ENCODE measurements at places on chromosomes 6 and 20.
A peak's percentile ranks its signal among the peaks of the same experiment; 100 is the strongest.

- peak; percentile 79 for DNase-seq
Observed at GRCh38 chr20:24917797-24918578, 31.1 kb upstream of the CST7 start.

GRCh38 chr20:731891-732560 is 36.3 kb downstream of the SLC52A3 start:
- no peak for DNase-seq

DNA sequence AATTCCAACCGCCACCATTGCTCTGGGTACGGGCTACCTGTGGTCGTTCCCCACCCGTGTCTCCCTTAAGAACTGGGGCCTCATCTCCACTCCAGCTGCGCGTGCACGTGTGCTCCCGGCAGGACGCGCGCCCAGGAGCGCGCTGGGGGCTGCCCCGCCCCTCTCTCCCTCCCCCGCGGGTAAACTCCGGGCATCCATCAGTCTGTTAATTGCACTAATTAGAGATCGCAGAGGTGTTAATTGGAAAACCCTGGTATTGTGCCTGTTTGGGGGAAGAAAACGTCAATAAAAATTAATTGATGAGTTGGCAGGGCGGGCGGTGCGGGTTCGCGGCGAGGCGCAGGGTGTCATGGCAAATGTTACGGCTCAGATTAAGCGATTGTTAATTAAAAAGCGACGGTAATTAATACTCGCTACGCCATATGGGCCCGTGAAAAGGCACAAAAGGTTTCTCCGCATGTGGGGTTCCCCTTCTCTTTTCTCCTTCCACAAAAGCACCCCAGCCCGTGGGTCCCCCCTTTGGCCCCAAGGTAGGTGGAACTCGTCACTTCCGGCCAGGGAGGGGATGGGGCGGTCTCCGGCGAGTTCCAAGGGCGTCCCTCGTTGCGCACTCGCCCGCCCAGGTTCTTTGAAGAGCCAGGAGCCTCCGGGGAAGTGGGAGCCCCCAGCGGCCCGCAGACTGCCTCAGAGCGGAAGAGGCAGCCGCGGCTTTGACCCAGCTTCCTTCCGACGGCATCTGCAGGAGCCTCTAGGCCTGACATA is 14.4 kb downstream of the FOXP4 start:
- peak; percentile 95 for DNase-seq

DNA sequence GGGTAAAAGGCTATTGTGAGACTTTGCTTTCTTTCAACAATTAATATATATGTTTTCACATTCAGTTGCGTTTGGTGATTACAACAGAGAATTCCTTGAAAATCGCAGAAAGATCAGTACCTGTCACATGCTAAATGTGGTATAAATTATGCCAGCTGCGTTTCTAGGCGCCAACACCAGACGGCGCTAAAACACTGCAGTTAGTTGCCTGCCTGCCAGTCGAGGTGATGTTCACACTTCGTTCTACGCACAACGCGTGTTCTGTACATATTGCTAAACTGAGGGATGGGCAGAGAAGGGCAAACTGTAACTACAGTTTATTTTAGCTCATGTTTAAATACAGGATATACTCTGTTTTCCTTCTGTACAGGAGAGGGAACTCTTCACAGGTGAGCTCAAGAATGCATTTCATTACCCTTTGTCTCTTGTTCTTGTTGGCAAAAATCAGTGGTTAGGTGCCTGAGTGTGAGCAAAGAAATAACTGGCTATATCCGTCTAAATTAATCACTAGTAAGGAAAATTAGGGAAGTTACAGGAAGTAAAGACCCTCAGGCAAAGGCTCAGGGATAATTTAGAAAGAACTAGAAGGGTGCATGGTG is 100.1 kb upstream of the RGS17 start:
- no peak for DNase-seq

DNA sequence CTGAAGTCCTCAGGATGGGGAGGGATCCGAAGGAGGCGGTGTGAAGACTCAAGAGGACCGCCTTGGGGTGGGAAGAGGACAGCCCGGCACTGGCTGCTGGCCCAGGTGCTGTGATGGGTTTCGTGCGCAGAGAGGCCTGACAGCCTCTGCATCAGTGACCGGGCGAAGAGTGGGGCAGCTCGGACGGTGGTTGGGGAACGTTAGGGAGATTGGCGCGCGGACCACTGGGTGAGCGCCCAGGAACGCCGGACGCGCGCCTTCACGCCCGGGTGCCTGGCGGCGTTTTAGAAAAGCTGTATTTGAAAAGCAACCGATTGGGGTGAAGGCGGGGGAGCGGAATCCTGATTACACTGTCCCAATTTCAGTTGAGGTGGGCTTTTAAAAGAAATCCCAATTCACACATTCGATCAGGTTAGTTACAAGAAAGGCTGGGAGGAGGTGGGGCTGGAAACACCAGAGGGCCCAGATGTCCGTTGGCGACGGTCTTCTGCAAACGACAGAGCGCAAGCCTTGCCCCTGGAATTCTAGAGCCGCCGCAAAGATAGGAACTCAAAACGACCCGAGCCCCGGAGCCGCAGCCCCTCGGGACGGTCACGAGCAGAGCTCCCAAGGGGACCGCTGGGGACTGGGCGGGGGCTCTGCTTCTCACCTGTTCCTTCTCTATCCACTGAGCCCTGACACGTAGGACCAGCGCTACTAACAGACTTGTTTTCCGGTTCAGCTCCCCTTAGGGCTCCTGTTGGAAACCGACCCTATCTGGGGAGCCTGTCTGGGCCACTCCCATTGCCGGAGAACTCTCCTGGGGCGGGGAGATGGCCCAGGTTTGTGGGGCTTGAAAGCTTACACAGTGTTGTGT is 8.5 kb upstream of the TRIM40 start:
- no peak for DNase-seq

GRCh38 chr6:29790626-29791025 is 37.0 kb upstream of the HLA-G start:
- DNase-seq = no peak

GRCh38 chr6:170132011-170132521 is 158.8 kb downstream of the DLL1 start:
- DNase-seq = no peak

GRCh38 chr6:138953451-138953850 is 34.6 kb downstream of the REPS1 start:
- DNase-seq = no peak

DNA sequence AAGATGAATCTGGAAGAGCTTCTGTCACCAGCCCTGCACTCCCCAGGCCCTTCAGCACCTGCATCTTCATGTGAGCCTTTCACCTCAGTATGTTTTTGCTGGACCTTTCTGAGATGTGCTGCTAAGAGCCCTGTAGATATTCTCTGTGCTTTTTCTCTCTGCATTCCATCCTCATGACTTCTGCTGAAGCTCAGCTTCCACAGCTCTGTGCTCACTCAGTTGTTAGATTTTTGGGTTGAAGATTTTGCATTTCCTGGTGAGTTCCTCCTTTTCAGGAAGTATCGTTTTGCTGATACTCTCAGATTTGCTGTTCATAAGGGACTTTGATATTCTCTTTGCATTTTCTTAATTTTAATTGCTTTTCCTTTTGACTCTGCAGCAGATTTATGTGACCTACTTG is 18.3 kb downstream of the KIAA1586 start:
- no peak for DNase-seq

- no peak for DNase-seq
Observed at GRCh38 chr20:11380283-11380682, 537.4 kb upstream of the BTBD3 start.

DNA sequence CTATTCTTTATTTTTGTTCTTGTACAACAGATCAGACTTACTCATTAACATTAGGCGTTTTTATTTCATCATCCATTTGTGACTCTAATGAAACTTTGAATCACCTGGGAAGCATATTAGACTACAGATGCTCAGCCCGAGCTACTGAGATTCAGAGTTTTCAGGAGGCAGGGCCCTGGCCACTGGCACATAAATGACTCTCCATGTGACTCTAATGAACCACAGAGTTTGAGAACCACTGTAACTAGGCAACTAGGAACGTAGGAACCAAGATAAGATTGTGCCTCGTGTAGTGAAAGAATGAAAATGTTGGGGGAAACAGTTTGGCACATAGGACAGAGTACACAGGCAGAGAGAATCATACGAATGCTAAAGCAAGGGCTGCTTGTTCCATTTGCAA is 405.9 kb upstream of the BTBD3 start:
- DNase-seq = no peak

DNA sequence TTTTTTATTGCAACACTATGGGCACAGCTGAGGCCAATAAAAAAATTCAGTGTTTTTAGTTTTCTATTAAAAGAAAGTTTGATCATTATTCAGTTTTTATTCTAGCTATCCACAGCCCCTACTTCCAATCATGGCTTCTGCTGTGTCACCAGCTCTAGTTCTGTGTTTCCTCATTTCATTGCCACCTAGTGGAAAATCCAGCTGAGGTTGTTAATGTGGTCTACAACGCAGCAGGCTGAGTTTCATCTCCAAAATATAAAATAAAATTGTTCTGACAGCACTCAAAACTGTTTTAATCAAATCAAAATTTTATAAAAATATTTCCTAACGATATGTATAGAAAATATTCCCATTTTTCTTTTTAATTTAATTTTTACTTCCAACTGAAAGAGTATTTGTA is 13.6 kb downstream of the COL9A1 start:
- DNase-seq = no peak

GRCh38 chr20:48659858-48660257 is 167.9 kb downstream of the PREX1 start:
- no peak for DNase-seq

- DNase-seq = no peak
Observed at GRCh38 chr6:166809721-166810120, 146.6 kb downstream of the RNASET2 start.

DNA sequence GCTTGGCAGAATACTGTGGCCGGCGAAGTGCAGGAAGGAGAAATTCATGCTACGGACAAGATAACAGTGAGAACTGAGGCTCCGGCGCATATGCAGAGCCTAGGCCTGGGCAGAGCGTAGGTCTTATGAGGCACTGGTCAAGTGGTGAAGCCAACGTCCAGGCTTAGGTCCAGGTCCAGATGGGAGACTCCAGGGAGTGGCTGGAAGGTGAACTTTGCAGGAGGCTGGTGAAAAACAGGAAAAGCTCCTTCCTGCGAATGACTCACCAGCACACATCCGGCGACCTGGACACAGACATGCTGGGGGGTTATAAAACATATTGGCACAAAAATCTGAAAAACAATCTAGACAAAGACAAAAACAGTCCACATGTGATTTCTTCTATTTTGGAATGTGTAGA is 15.4 kb downstream of the C6orf141 start:
- no peak for DNase-seq

- DNase-seq = no peak
Observed at GRCh38 chr6:15905488-15906419, 223.1 kb upstream of the MYLIP start.

GRCh38 chr6:23505026-23505425 is 621.0 kb upstream of the NRSN1 start:
- no peak for DNase-seq

- no peak for DNase-seq
Observed at GRCh38 chr20:20520776-20521175, 152.9 kb downstream of the INSM1 start.

GRCh38 chr6:41818271-41819054 is 31.0 kb downstream of the TOMM6 start:
- DNase-seq = no peak

DNA sequence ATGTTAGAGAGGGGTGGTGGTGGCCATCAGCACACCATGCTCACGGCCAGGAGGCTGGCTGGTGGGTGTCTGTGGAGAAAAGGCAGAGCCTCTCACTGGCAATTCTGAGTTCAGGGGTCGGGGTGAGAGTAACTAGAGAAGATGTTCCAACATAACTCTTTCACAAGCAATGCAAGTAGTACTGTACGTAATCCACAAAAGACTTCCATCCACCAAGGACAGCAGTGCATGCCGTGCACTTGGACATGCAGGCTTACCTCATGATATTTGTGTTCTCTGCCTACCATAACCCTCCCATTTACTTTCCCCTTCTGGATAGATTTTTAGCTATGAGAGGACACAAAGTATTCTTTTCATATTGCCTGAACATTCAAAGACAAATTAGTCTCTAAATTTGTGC is 51.3 kb downstream of the DCBLD1 start:
- no peak for DNase-seq

GRCh38 chr20:34023937-34024722 is 30.4 kb downstream of the RALY start:
- no peak for DNase-seq

DNA sequence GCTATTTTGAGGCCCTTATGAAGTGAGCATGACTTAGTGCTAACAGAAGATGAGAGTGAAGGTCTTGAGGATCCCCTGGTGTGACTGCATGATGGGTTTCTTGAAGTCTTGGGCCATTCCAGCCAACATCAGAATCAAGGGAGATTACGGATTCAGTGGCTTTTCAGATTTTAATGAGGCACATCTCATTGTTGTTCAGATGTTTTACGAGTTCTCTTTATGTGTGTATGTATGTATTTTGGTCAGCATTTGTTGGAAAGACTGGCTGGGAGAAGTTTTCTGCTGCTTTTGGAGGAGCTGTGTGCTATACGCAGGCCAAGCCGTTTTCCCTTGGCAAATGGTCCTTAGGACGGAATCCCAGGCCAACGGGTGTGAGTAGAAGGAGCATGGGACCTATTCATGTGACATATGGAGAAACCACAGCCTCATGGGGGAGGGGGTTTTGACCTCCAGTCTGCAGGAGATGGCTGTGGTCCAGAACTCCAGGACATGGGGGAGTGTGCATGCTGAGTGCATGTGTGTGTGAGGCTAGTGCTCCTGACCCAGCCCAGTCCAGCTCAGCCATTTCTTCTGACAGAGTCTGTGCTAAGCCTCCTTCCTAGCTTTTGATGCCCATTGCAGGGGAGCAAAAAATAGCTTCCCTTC is 35.3 kb downstream of the CHMP4B start:
- no peak for DNase-seq

DNA sequence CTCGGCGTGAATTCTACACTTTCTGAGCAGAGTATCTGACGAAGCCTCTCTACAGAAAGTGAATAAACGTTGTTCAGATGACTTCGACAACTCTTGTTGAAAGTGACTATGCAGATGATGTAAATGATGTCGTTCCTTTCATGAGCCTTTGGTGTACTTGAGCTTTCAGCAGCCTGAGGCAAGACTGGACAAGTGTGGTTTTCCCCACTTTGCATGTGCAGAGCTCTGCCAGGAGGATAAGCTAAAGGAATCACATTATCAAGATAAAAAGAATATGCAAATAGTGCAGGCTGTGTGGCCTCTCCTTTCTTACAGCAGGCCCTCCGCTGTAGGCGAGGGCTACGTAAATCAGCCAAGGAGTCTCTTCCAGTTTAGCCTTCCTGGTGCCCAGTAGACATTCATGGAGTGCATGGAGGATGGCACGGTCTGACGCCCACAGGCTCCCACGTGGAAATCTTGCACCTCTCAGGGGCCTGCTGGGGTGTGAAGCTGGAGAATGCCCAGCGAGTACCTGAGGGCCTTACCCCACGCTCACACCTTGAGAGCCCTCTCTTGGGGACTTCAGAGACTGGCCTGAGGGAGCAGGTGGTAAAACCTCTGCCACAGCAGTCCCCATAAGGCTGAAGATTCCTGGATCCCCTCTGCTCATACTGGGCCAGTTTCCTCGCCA is 54.9 kb downstream of the RPP40 start:
- DNase-seq = no peak
